ENCODE measurements at places on chromosomes 7 and 10.

- no peak for DNase-seq
Observed at GRCh38 chr7:102140952-102141370, 145.7 kb upstream of the SH2B2 start.

DNA sequence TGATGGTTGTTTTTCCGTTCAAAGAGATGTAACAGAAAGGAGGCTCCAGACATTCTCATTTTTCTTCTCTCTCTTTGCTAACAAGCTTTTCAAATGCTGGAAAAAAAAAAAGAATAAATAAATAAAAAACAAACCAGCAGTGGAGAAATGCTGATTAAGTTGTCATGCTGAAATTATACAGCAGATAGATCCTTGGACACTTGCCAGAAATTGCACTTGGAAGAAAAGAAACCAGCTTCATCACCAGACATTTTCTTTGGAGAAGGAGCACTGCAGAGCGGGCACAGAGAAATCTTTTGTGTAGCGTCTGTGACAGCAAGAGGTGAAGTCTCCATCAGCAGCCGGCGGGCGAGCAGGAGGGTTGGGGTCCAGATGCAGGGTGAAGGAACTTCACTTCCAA lies 55.8 kb downstream of the CLRN3 start:
- DNase-seq: no peak

- DNase-seq: no peak
Observed at GRCh38 chr10:48523820-48524758, 80.8 kb downstream of the ARHGAP22 start.

DNA sequence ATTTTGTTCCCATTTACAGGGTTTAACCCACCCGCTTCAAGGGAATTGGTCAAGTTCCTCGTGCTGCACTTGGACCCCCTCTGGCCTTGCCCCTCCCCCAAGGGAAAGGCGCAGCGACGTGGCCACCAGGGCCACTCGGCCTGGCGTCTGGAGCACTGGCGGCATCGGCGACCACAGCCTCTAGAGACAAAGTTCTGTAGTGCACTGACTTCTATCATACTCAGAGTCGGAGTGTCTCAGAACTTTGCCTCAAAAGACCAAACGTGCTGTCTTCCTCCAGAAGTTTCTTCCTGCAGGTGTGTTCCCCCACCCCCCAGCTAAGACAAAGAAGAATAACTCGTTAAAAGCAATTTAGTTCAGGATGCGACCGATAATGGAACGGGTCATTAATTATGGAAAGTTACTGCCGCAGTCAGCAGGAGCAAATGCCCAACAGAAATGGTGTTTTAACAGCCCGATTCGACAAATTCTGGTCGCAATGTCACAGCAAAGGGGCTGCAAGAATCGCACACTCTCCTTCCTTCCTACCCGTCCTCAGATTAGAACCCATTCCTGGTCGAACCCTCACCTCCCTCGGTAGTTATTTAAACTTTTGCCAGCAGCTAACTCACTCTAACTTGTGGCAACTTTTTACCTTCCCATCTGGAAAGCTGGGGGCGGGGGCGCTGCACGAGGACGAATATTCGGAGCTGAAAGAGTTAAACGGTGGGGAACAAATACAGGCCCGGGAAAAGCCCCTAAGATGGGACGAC lies 202.1 kb upstream of the NFE2L3 start:
- no peak for DNase-seq

DNA sequence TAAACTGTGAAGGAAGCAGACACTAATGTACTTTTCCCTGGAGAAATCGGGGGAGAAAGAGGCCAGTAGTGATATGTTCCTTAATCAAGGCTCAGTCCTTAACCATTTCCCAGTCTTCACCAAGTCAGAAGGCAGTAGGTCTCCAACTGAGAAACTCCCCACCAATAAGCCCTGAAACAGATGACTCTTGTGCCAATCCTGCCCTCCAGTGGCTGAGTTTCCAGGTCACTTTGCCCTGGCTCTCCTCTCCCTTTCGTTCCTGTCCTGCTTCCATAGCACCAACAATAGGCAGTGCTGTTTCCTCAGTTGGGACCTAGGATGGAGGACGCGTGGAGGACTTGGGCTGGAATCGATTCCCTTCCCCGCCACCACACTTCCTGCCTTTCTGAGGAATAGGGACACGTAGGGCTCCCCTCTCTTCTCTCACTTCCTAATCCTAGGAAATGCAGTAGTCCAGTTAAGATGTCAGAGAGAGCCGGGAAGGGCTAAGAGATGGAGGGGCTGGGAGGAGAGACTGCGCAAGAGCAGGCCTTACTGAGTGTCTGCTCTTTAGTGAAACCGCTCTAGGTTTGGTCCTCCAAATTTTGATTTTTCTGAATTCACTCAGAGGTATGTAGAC lies 23.4 kb downstream of the ATOH7 start:
- no peak for DNase-seq

DNA sequence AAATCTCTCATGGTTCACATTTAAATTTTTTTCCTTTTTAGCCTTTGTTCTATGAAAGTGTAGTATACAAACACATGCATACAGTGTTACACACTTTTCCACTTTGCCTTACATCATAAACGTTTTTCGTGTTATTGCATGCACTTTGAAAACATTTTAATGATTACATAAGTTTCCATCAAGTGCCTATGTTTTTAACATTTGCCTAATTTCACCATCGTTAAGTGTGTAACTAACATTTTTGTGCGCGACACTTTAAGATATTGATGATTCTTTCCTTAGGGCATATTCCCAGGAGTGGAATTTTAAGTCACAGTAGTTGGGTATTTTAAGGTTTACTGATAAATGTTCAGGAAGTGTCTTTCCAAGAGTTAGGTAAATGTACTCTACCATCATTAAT lies 1.5 kb upstream of the FRAT2 start:
- no peak for DNase-seq

GRCh38 chr10:62376071-62377025 lies 2.2 kb downstream of the ZNF365 start:
- DNase-seq: no peak

DNA sequence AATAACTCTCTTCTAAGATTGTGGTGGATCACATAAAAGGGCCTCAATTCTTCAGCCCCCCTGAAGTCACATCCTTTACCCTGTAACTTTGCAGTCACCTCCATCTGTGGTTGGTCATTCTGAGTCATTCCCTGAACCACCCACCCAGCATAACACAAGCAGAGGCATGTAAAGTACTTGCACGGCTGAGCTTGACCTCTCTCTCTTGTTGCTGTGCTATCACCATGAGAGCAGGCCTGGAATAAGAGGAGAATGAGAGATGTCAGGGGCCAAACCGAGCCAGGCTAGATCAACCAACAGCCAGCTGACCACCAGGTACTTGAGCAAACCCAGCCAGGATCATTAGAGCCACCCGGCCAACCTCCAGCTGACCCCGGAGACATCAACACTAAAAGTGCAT lies 13.5 kb upstream of the STK17A start:
- DNase-seq: no peak

GRCh38 chr7:117480978-117481377 lies 1.2 kb downstream of the CFTR start:
- no peak for DNase-seq

DNA sequence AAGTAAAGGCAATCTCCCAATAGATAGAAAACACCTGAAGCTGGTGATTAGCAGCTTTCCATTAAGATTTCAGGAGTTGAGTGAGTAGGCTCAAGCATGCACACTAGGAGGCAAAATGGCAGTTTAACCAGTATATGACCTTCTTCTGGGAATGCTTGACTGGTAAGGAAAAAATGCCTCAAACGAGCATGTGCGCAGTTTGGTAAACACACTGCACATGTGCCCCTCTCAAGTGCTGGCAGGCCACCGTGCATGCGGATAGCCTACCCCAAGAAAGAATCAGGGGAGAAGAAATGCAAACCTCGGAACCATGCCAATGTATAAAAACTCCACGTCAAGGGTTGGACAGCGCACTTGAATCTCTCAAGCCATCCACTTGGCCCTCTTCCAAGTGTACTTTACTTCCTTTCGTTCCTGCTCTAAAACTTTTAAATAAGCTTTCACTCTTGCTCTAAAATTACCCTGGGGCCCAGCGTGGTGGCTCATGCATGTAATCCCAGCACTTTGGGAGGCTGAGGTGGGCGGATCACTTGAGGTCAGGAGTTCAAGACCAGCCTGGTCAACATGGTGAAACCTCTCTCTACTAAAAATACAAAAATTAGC lies 98.8 kb upstream of the CDK1 start:
- DNase-seq: no peak

GRCh38 chr7:74010407-74010806 lies 17.6 kb upstream of the ELN start:
- DNase-seq: no peak

DNA sequence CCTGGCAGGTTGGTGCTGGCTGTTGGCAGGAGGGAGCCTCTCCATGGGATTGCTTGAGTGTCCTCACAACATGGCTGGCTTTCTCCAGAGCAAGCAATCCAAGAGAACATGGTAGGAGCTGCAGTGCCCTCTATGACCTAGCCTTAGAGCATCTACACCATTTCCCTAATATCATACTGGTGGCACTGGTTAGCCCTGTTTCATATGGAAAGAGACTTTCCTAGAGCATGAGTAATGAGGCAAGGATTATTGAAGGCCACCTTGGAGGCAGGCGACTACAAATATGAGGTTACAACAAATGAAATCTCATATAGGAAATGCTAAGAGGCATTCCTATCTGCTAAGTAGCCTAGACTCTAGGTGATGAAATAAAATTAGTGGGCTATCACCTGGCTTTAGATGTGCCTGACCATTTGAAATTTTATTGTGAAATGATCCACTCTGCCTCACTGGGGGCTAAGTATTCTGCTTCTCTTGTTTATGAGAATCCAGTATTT lies 153.6 kb downstream of the RGS10 start:
- no peak for DNase-seq

GRCh38 chr10:77836299-77836820 lies 90.2 kb downstream of the DLG5 start:
- no peak for DNase-seq

DNA sequence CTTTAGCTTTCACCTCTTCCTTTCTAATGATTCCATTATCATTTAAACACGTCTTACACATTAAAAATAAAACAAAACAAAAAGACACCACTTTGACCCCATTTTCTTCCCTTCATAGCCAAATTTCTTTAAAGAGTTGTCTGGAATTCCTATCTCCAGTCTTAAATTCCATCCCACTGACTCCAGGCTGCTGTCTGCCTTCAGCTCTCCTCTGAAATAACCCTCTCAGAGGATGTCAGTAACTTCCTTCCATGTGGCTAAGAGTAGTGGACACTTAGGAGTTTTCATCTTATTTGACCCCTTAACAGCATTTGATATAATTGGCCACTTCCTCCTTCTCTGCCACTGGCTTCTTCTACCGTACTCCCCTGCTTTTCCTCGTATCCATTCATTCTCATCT lies 69.6 kb upstream of the MKX start:
- no peak for DNase-seq

- no peak for DNase-seq
Observed at GRCh38 chr7:15557186-15557585, 4.6 kb downstream of the AGMO start.

- no peak for DNase-seq
Observed at GRCh38 chr7:116166156-116166555, 44.2 kb upstream of the TES start.

- DNase-seq: no peak
Observed at GRCh38 chr10:102069071-102069470, 3.9 kb downstream of the HPS6 start.

DNA sequence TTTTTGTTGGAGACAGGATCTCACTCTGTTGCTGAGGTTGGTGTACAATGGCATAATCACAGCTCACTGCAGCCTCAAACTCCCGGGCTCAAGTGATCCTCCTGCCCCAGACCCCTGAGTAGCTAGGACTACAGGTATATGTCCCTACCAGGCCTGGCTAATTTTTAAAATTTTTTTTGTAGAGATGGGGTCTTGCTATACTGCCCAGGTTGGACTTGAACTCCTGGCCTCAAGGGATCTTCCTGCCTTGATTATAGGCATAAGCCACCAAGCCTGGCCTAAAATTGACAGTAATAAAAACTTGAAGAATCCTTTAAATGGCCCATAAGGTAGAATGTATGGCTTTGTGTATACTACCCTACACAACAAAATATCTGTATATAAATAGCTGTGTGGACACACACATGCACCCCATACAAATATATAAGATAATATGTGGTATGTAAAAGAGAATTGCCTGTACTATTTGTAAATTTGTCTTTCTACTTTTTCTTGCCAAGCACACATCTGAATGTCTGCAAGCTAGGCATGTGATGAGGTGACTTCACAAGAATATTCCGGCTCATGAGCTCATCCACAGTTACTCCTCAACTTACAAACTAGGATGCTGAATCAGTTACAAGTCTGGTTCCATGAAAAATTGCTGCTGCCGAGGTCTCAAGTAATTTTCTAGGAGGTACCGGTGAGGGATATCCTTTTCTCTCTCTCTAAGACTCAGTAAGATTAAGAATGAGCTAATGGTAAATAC lies 26.6 kb downstream of the POLR3A start:
- DNase-seq: no peak

DNA sequence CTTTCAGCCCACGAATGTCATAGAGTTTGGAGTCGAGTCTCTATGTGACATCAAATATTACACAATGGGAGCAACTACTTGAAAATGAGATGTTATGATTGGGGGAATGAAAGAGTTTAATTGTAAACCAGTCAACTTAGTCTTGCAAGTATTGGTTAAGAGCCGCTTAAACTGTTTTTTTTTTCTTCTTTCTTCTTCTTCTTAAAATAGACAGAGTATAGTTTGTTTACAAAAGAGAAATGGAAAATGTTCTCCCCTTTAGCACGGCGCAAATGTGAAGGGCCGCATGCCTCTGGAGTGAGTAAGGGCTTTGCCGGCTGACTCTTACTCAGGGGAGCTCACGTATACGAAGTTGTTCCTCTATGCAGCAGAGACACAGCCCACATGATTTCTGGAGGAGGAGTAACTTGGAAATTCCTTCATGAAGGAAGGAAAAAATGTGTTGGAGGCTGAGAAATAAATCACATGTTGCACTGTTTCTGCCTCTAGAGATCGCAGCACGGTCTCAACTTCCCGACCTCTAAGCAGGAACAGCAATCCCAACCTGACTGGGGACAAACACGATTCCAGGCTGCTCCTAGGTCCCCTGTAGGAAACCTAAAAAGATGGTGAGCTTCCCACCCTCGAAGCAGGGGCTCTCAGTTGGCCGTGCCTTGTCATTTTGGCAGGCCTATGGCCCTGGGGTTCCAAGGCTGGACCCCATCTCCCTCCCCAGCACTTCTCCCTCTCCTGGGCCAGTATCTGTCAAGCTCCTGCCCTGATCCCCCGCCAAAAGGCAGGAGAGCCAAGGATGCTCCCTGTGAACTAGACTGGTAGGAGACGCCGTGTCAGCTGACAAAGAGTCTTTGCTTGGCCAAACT lies 44.8 kb downstream of the MYOF start:
- peak; percentile 82 for DNase-seq

- no peak for DNase-seq
Observed at GRCh38 chr10:36534471-36535002, 590.9 kb upstream of the ANKRD30A start.

GRCh38 chr7:41785840-41786239 lies 83.0 kb upstream of the INHBA start:
- DNase-seq: no peak

DNA sequence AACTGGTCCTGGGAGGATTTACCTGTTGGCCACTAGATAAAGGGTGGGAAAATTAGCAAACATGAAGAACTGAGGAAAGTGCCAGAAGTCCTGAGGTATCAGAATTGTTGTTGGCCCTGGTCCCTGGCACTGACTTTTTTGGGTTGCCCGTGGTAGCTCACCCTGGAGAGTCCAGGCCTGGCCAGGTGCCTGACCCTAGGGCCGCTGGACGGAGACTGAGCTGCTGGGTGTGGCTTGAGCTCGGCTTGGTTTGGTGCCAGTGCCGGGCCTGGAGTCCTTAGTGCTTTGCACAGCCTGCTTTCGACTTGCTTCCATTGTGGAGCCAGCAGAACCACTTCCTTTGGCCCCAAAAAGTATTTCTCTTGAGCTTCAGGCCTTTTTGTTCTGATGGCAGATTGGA lies 12.9 kb downstream of the MDH2 start:
- DNase-seq: no peak
